B cell (primary cell): ENCODE measurements at places on chromosomes 3 and 15. TPM values are rescaled to one million over a fixed set of nuclear protein-coding genes. Genes with fewer than 3 reads are reported as not detected.

DNA sequence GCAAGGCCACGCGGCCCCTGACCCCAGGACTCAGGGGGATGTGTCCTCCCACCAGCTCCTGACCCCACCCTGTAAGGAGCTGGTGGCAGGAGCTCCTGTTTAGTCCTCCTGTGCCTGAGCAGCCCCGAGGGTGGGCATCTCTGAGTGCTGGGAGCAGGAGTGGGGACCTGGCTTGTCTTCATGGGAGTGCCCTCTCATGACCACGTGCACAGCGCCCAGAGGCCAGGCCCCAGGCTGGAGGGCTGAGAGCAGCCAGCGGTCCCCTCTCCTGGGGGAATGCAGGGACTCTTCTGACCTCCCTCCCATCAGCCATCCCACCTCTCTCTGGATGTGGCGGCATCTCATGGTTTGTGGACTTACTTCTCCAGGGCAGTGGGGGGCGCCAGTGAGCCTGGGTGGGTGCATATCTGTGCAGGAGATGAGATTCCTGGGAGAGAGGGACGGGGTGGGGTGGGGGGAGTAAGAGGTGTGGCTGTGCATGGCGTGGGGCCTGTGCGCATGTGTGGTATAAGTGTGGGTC, 205.6 kb downstream of the TBC1D2B start:
- DNase-seq: no peak

- no peak for DNase-seq
Measured at GRCh38 chr3:191455257-191455952, 5.6 kb upstream of the PYDC2 start.

DNA sequence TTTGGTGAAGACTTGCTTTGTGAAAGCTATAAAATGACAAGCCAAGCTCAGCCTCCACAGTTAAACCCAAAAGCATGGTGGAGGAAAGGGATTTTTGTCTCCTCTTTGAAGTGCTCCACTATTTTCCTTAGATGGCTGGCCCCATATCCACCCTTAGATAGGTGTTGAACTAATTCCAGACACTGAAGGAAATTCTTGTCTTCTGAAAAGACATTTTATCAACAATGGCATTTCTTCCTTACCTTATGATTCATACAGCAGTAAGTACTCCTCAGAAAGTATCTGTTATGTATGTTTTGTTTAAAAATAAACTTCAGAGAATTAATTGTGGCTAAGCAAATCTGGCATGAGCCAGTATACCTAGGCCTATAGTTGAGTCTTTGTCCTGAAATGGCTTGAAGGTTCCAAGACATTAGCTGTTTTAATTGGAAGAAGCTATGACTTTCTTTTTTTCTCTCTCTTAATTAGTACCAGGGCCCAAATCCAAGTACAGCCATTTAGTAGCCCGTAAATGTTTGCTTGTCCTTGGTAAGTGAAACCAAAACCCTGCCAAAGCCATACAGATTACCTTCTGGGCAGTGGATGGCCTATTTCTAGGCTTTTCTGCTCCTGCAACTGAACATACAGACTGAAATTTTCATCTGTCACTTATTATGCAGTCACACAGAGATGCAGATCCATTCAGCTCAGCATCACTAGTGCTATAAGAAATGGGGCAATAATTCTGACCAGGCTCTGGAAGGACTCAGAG, 5.1 kb upstream of the BFSP2 start:
- DNase-seq: no peak

TGM4 gene
- total RNA-seq: not detected in 2 replicates

GRCh38 chr15:34737477-34737876, 17.3 kb downstream of the GJD2 start:
- DNase-seq: no peak

IL12A gene
- 4.3 and 6.1 TPM in 2 replicates for total RNA-seq
